ENCODE measurements at places on chromosomes 16 and 17. TPM values are rescaled to one million over a fixed set of nuclear protein-coding genes. Genes with fewer than 3 reads are reported as not detected.
A peak's percentile ranks its signal among the peaks of the same experiment; 100 is the strongest.

RGS11 gene
- total RNA-seq = 1.2 TPM

GRCh38 chr16:25143928-25144327 is 32.4 kb downstream of the LCMT1 start:
- no peak overlapping the region for H3K4me3 ChIP-seq
- peaks cover 71% of the 10 kb centered on the region for H3K36me3 ChIP-seq
- H3K4me1 ChIP-seq = no peaks in the 10 kb centered on the region
- H3K27me3 ChIP-seq = no peaks in the 10 kb centered on the region

DNA sequence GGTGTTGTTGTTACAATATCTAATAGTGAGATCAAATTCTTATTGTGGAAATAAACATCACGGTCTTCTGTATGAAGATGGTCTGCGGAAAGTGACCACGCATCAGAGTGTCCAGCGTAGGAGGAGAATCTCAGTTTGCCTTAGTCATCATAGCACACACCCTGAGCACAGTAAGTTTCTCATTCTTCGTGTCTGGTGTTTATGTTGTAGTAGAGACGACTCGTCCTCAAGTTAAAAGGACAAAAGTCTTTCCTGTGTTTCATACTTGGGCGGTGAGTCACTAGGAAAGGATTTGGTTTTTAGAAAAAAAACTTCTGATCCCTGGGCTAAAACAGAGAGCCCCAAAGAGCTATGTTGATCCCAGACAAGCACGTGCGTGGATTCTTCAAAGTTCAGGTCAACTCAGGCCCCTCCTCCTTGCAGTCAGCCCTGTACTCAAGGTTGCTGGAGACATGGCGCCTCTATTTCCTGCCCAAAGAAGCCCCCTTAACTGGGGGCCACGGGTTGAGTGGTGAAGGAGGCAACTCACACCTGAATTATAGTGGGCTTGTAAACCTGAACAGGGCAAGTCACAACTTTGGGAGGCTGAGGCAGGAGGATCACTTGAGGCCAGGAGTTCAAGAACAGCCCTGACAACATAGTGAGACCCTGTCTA is 170.4 kb downstream of the ZFHX3 start:
- peaks cover 4% of the 10 kb centered on the region for H3K36me3 ChIP-seq
- peaks cover 39% of the 10 kb centered on the region for H3K4me1 ChIP-seq
- peak; percentile 42 for DNase-seq

NUPR1 gene
- total RNA-seq = 40.3 TPM

DNA sequence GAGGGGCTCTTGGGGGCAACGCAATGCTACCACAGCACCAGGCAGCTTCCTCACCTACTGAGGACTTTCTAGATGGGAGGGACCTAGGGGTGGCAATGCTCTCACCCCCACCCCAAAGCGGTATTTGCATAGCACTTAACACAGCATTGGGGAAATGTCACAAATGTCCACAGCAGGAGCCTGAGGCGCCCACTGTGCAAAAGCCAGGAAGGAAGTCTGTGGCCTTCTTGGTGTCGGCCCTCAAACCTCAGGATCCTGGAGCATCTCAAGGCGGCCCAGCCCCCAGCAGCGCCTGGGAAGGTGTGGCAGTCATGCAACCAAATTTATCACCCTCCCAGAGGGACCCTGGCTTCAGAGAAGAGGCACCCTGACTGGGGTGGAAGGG is 45.3 kb downstream of the WNT3 start:
- H3K27ac ChIP-seq = no peak overlapping the region
- H3K4me3 ChIP-seq = no peak overlapping the region
- DNase-seq = no peak

DNA sequence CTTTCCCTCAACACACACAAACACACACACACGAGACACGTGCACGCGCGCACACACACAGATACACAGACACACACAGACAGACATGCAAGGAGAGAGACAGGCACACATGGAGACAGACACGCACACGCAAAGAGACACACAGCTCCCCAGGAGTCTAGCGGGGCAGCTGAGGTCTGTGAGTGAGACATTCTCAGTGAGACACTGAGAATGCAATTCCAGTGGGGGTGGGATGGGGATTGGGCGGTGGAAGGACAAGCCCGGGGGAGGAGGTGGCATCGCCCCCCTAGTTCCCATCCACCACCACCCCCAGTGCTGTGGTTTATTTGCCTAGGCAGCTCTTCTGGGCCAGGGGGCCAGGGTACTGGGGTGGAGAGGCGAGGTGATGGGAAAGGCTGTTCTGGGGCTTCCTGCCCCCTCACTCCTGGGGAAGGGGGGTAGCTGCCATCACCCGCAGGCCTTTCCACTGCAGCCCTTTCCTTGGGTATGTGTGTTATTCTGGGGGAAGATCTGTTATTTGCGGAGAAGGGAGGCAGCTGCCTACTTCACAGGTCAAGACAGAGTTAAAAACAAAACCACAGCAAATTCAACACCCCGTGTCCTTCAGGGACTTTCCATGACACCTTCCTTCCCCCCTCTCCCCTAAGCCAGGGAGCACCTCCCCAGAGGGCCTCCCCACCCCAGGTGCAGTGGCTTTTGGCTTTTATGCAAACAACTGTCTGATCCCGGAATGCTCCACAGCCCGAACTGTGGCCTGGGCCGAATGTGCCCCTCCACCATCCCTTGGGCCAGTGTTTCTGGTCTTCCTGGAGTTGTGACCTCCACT is 18.0 kb downstream of the GRB7 start:
- no peak for DNase-seq
- H3K27ac ChIP-seq = peak overlapping the region; percentile 92
- no peaks in the 10 kb centered on the region for H3K36me3 ChIP-seq
- no peak overlapping the region for H3K4me3 ChIP-seq
- peaks cover 17% of the 10 kb centered on the region for H3K27me3 ChIP-seq

GRCh38 chr17:4584101-4584916 is at the start of gene SMTNL2:
Gene SMTNL2, plus strand, starts transcription at chr17:4584529. Its CDS starts 77 bp downstream, at chr17:4584606.
- peak; percentile 76 for DNase-seq
- H3K4me1 ChIP-seq = peaks cover 47% of the 10 kb centered on the region

TBC1D3E gene
- not detected for total RNA-seq

IGF2BP1 gene
- total RNA-seq = 9.4 TPM

RHBDL1 gene
- 1.3 TPM for total RNA-seq

GRCh38 chr17:46010597-46011186 is 11.6 kb downstream of the STH start:
- peaks cover 2% of the 10 kb centered on the region for H3K27me3 ChIP-seq
- H3K36me3 ChIP-seq = no peaks in the 10 kb centered on the region
- H3K27ac ChIP-seq = no peak overlapping the region
- H3K4me1 ChIP-seq = peaks cover 18% of the 10 kb centered on the region
- no peak for DNase-seq
- H3K4me3 ChIP-seq = no peak overlapping the region

SLFN14 gene
- total RNA-seq = 0.22 TPM

GRCh38 chr17:64634218-64634617 is 27.9 kb downstream of the SMURF2 start:
- H3K27me3 ChIP-seq = no peaks in the 10 kb centered on the region
- DNase-seq = no peak
- H3K36me3 ChIP-seq = no peaks in the 10 kb centered on the region
- H3K4me3 ChIP-seq = no peak overlapping the region
- no peaks in the 10 kb centered on the region for H3K4me1 ChIP-seq

DNA sequence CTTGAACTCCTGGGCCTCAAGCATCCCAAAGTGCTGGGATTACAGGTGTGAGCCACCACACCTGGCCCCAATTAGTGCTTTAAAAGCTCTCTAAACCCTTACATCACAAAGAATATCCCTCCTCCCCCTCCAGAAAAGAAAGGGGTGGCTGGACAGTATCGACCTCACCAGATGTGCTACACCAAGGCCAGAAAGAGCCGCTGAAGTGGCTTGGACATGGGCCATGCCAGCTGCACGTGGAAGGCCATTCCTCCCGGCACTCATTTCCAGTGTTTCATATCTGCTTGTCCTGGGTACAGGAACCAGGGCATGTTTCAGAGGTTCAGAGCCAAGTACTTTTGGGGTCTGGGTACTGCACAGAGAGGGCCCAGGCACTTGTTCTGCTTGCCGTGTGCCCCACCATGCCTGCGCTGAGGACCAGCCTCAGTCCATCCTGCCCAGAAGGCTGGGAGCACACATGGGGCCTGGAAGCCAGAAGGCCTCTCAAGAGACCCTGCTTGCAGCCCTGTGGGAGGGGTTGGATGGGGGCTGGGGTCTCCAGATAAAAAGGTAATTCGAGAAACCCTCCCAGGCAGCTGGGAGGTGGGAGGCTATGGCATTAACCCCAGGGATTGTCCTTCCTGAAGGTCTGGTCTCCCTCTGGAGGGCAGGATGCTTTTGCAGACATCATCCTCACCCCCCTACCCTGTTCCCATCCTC is 3.5 kb upstream of the SRRM2 start:
- H3K27ac ChIP-seq = no peak overlapping the region
- no peaks in the 10 kb centered on the region for H3K27me3 ChIP-seq
- H3K36me3 ChIP-seq = no peaks in the 10 kb centered on the region
- peaks cover 10% of the 10 kb centered on the region for H3K4me1 ChIP-seq
- no peak for DNase-seq
- no peak overlapping the region for H3K4me3 ChIP-seq

GRCh38 chr17:42138749-42139492 is 15.9 kb downstream of the RAB5C start:
- peaks cover 52% of the 10 kb centered on the region for H3K4me1 ChIP-seq
- peak overlapping the region; percentile 22 for H3K27ac ChIP-seq
- peak; percentile 55 for DNase-seq
- peaks cover 26% of the 10 kb centered on the region for H3K36me3 ChIP-seq

ARHGDIG gene
- 1.0 TPM for total RNA-seq

DNA sequence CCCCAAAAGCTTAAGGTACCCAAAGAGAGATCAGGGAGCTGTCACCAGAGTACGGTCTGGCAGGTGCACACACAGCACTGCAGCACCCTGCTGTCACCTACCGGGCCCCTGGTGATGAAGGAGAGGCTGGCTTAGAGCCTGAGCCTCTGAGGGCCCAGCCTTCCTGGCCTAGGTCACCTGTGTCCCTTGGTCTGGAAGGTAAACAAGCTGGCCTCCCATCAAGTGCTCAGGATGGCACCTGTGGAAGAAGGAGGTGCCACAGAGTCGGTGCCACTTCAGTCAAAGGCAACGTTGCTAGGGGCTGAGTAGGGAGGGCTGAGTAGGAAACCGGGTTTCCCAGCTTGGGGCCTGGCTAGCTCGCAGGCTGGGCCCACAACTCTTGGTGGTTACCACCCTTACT is 70.7 kb downstream of the COG7 start:
- DNase-seq = no peak
- no peak overlapping the region for H3K27ac ChIP-seq
- no peaks in the 10 kb centered on the region for H3K36me3 ChIP-seq
- no peaks in the 10 kb centered on the region for H3K4me1 ChIP-seq
- no peaks in the 10 kb centered on the region for H3K27me3 ChIP-seq

All from muscle of leg (tissue), 16 donors.